Esophagus squamous epithelium (tissue), 5 donors: ENCODE measurements at places on chromosomes 16 and 17.

DNA sequence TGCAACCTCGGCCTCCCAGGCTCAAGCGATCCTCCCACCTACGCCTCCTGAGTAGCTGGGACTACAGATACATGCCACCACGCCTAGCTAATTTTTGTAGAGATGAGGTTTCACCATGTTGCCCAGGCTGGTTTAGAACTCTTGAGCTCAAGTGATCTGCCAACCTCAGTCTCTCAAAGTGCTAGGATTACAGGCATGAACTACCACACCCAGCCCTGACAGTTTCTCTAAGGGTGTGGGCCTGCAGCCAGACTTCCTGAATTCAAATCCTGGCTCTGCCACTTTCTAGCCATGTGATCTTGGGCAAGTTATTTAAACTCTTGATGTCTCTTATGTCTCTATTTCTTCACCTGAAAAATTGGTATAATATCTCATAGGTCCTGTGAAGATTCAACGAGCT, 5.6 kb downstream of the CUEDC1 start:
- no peak for DNase-seq

DNA sequence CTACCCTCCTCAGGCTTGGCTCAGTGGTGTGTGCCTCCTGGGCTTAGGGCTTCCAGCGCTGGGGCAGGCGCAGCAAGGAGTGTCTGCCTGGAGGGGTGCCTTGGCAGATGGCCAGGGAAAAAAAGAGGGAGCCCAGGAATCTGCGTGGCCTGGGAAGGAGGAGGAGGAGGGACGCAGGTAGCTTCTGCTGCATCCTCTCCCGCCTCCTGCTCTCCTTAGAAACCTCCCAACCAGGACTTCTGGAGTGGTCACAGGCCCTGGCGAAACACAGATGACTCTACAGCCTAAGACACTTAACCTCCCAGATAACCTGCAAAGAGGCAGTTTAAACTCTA, 7.3 kb upstream of the BCAR1 start:
- no peak for DNase-seq

GRCh38 chr16:89210165-89210903, 7.2 kb upstream of the ZNF778 start:
- DNase-seq, result no peak

DNA sequence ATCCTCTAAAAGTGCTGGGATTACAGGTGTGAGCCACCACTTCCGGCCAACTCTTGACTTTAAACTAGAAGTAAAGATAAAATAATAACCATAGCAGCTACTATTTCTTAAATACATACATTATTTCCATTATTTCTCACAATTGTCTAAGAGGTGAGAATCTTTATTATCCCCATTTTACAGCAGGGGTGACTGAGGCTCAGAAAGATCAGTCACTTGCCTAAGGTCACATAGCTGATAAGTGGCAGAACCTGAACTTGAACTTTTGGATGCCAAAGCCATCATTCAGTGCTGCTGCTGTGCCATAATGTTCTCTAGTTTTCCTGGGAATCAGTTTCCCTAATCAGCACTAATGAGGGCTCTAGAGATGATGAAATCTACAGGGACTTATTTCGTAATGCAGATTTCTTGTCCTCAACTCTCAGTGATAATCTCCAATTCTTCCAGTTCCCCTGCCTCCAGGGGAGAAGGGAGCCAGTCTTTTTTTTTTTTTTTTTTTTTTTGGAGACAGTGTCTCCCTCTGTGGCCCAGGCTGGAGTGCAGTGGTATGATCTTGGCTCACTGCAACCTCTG, 25.2 kb upstream of the GPRC5B start:
- no peak for DNase-seq

DNA sequence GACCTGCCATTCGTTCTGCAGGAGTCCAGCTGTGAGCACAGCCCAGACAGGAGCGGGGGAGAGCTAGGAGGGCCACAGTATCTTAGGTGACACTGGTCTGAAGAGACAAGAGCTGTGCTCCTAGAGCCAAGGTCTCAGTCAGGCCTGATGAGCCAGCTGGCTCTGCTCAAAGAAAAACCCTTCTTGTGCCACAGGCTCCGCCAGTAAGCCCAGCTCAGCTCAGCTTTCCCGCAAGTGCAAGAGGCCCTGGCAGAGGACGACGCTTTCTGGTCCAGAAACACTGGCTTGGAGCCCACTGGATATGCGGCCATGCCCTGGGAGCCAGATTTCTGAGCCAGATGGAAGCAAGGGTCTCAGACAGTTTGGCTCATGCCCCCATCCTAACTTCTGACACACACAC, 23.9 kb downstream of the PEMT start:
- DNase-seq, result no peak

DNA sequence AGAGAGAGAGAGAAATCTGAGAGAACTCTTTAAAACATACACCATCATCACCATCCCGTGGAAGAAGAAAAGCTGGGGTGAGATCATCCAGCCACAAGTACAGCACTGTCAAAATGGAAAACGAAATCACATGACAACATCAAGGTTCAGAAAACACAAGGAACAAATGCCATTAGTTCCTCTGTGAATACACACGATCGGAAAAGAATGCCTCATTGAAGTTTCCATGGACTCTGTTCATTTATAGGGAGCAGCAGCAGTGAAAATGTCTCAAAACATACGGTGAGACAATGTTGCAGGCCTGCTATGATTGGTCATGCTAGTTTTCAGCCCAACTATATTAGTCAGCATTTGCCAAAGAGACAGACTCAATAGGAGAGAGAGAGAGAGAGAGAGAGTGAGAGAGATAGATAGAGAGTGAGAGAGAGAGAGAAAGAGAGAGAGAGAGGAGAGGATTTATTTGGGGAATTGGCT, 4.4 kb downstream of the CFAP97D1 start:
- no peak for DNase-seq

DNA sequence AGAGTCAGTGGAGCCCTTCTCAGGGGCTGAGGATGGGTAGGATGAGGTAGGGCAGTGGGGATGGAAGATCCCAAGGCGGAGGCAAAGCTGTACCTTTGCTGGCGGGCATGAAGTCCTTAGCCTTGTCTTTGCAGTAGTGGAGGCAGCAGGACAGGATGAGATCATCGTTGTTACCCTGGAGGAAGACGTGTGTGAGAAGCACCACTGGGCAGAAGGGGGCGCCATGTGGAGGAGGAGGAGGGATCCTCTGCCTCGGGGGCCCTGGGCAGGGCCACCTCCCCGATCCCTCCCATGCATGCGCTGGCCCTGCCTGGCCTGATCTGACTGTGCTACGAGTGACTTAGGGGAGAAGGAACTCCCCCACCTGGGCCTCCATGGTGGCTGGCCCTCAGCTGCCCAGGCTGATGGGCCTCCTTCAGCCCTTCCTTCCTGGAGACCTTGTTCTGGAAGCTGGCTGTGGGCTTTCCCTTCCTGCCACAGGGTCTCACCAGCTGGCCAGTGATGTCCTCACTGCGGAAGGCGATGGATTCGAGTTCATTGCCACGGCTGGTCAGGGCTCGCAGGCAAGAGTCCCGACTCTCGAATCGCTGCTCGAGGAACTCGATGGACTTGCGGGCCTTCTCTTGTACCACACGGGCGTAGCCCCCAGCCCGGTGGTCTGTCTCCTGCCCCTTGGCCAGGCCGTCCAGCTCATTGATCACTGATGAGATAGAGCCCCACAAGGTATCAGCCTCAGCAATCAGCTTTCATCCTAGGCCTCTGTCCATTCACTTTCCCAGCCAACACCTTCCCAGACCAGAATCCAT, 10.3 kb downstream of the HIC1 start:
- no peak for DNase-seq

- DNase-seq, result no peak
These were observed 2.7 kb downstream of the WWOX start for GRCh38 chr16:78102122-78102660.

DNA sequence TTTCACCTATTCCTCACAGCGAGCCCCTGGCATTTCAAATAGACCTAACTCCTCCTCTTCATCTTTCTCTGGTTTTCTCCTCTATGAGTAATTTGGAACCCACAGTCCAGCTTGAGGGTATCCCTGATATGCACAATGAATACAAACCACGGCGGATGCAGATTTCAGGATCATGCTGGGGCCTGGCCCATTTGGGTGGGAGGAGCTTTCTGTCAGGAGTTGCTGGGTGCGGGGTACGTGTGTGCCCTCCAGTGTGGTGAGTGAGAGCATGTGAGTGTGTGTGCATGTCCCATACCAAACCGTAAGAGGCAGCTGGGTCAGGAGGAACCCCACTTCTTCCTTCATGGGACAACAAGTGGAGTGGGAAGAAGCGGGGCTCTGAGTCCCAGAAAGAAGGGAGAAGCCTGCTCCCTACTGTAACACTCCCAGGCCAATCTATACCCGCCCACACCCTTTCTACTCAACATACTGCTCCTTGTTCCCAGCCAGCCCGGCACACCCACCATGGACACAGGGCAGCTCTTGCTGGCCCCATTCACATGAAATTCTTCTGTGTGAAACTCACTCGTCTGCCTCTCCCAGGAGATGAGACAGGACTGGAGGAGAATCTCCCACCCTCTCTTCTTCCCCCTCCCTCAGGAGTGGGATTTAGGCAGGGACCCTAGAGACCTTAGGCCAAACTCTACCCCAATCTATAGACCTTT, 18.4 kb downstream of the CNTNAP1 start:
- DNase-seq, result no peak

- no peak for DNase-seq
These were observed 186.6 kb upstream of the ZFHX3 start for GRCh38 chr16:73234496-73234895.

DNA sequence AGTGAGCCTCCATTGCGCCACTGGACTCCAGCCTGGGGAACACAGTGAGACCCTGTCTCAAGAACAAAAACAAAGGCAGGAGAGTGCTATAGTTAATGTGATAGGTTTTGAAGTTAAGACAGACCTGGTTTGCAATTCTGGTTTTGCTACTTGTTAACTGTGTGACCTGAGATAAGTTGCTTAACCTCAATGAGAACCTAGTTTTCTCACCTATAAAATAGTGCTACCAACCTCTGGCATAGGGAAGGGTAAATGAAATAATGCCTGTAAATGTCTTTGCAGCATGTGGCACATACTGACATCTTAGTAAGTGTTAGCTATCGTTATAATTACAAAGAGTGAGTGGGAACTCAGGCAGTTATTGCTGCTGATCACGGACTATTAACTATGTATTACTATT, 29.8 kb upstream of the NFATC3 start:
- no peak for DNase-seq

DNA sequence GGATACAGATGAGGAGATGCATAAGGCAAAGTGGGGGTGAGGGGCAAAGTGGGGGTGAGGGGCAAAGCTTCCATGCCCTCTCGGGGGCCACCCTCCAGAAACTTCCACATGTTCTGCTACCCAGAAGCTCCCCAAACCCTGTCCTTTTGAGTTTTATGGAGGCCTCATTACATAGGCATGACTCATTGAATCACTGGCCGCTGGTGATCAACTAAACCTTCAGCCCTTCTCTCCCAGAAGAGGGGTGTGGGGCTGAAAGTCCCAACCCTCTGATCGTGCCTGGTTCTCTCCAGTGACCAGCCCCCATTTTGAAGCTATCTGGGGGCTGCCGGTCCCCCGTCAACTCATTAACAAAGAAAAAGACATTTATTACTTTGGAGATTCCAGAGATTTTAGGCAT, 27.5 kb downstream of the ITGAE start:
- DNase-seq, result no peak

GRCh38 chr17:60362329-60362728, 29.6 kb downstream of the USP32 start:
- DNase-seq, result no peak

GRCh38 chr17:50274142-50274896, at the start of gene TMEM92:
TMEM92 (plus strand) TSS chr17:50274466; CDS start chr17:50274502, 36 bp downstream.
- no peak for DNase-seq

- no peak for DNase-seq
These were observed 492.2 kb downstream of the KCNJ2 start for GRCh38 chr17:70661342-70662222.

GRCh38 chr17:62791235-62791734, 16.8 kb downstream of the MARCHF10 start:
- no peak for DNase-seq

GRCh38 chr17:300881-301280, 51.7 kb downstream of the RPH3AL start:
- DNase-seq, result no peak

DNA sequence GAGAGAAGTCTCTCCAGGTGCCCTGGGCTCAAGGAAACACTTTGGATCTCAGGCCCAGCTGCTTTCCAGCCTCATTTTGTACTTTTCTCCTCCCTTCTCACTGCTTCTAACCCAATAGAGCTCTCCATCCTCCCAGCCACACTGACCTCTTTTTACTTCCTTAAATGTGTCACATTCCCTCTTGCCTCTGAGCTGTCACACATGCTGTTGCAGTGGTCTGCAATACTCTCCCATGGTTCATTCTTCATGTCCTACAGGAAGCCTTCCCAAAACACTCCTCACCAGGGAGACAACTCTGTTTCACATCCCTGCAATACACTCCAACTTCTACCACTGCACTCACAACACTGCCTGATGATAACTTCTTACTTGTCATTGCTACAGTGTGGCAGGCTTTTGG, 242.1 kb upstream of the DYNLRB2 start:
- no peak for DNase-seq

DNA sequence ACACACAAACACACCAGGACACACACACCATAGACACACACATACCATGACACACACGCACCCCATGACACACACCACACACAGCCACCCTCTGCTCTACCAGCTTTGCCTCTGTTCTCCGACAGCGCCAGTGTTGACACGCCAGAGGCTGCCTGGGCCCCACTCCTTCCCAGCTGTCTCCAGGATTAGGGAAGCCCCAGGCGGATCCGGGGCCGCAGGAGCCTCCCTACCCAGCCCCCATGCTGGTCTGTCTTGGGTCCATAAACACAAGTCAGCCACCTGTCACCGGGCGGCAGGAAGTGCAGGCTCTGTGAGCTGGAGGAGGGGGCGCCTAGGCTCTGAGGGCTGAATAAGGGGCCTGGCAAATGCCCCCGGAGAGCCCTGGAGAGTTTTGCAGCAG, 10.5 kb downstream of the TBC1D16 start:
- DNase-seq, result no peak

DNA sequence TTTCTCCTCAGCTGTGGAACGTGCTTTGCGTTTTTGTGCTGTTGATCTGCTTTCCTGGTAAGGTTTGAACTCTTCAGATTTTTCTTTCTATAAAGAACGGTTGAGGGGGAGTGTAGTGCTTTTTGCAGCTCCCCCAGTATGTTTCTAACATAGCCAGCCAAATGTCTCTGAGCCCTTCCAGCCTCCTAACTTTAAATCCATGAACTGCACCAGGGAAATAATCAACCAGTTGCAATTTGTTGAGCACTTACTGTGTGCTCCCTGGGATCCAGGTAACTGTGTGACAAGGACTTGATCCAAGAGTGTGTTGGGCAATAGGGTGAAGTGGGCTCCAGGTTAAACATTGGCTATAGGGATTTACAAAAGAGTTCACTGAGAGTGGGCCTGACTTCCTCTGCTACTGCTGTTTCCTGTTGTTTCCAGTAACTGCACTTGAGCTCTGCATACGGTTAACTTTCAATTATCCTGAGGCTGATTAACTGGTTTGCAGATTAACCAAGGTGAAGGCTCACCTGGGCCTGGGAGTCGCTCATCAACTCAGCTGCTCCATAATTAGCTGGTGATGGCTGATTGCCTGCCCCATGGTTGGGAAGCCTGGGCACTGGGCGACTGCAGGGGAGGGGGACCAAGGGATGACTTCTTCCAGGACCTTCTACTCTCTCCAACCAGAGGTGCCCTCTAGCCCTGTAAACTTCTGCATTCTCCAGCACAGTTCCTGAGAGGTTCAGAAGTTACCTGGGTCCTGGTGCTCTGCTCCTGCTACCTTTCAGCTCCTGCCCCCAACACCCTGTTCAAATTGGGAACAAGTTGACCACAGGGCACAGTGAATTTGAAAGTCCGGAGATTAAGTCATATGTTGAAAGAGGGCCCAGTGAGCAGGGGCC, 19.5 kb downstream of the HLF start:
- no peak for DNase-seq

GRCh38 chr17:60381958-60382357, 10.0 kb downstream of the USP32 start:
- no peak for DNase-seq

GRCh38 chr17:4623249-4623648, 18.2 kb downstream of the ALOX15 start:
- no peak for DNase-seq
